ENCODE measurements at places on chromosomes 3 and 15.
A peak's percentile ranks its signal among the peaks of the same experiment; 100 is the strongest.

DNA sequence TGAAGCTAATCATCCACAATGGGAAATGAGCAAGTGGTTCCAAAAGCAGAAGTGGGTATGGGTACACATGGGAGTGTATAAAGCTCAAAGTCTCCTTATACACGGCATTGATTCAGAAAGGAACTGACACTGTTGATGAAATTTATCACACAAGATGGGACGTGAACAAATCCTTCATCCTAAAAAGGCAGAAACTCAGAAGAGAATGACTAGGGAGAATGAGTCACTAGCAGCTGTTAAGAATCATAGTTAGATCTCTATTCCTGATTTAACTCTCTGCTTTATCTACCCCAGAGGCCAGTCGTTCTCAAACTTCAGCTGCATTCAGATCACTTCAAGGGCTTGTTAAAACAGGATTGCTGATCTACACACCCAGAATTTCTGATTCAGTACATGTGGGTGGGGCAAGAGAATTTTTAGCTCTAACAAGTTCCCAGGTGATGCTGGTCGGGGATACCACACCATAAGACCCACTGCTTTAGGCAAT lies 97.7 kb upstream of the PHLDB2 start:
- DNase-seq: no peak

- DNase-seq: no peak
These were observed 49.8 kb upstream of the DCLK3 start for GRCh38 chr3:36814066-36814717.

DNA sequence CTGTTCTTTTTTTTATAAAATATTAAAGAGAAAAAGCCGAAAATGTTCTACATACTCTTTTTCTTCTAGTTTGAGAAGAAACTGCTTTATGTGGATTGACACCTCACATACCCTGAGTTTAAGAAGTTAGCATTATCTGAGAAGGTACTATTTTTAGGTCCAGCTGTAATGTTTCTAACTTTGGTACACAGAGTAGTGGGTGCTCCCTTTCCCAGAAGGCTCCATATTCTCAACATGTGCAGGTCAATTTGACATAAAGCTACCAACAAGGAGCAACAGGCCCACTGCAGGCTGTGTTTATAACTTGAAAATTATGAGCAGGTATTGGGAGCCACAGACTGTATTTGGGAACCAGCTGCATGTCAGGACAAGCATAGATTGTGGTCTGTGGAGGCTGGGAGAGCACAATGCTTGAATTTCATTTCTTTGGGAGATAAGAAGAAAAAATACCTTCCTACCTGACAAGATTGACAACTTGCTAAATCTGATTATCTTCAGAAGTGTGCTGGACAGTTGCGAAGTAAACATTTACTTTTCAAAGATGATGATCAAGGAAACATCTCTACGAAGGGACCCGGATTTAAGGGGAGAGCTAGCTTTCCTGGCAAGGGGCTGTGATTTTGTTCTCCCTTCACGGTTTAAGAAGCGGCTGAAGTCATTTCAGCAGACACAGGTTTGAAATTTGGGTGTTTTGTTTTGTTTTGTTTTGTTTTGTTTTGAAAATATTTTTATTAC lies 57.2 kb downstream of the PPP2R3A start:
- DNase-seq: no peak

- no peak for DNase-seq
These were observed 119.0 kb downstream of the AKAP13 start for GRCh38 chr15:85499371-85499887.

DNA sequence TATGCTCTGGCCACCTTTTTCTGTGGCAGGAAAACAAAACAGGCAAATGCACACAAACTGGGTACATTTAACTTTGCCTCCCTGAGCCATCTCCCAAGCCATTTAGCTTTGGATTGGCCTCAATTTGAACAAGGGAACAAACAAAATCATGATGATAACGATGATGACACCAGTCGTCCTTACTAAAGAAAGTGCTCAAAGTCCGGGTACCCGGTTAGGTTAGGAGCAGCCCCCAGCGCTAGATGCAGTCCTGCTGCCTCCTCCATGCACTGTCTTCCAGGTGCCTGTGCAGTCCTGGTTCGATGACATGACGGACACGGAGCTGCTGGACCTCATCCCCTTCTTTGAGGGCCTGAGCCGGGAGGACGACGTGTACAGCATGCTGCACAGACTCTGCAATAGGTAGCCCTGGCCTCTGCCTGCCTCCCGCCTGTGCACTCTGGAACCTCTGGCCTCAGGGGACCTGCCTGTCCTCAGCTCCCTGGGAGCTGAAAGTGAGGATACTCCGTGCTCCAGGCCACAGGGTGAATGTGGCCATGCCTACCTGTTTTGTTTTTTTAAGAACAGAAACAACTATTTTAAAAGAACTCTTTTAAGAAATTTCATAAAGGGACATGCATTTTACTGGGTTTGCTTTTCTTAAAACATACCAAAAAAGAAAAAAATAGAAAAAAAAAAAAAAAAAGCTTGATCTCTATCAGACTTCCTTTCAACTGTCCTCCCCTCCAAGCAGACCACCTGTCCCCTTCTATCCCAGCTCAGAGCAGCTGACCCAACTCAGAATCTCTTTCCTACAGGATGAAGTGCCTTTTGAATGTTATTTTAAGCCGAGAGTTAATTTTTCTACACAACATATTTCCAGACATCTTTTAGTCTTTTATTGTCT lies 9.9 kb upstream of the VILL start:
- no peak for DNase-seq

DNA sequence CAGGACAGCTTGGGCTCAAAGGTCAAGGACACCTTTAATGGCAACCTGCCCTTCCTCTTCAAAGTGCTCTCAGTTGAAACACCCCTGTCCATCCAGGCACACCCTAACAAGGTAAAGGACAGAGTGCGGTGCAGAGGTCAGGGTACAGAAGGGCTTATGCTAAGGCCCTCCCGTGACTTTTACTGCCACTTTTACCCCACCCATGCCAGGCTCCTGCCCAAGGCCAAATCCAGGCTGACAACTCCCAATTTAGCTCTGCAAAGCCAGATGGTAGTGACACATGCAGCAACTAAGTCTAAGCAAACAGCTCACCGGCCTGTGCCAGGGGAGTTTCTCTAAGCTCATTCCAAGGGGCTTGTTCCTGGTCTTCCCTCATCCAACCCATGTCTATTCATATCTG lies 1.6 kb downstream of the MPI start:
- no peak for DNase-seq

GRCh38 chr3:129596194-129597086 lies 10.0 kb downstream of the PLXND1 start:
- no peak for DNase-seq

DNA sequence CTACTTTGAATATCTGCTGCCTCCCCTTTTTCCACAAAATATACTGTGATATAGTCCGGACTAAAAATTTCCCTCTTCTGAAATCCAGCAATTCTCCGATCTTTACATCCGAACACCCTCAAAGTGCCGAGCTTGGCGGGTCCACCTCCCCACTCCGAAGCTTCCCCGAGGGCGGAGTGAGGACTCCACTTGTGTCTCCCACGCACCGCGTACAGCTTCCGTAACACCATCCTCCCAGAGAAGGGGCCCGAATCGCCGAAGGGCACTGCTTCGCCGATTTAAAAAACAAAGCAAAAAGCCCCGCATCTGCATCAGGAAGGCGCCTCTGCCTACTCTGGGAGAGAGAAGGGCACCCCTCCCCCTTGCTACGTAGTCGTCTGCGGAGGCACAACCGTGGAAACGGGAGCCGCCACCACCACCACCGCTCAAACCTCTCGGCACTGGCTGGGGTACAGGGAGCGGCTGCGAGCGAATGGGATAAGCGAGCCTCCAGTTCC lies 551 bp downstream of the NCBP2 start:
- DNase-seq: peak; percentile 53

DNA sequence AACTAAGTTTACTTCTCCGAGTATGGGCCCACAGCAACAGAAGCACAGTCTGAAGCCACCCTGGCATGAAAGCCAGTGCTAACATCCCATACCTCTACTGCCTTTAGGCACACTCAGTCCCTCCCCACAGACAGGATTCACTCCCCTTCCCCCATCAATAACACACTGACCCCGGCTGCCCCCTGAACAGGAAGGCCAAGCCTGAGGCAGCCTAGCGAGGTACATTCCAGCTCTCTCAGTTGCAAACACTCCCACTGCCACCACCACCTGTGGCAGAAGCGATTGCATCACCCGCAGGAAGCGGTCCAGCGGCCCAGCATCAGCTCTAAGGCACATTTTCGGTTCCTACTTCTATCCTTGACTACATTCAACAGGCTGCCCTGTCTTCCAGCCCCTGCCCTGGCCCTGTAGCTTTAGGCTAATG lies 7.0 kb upstream of the BMF start:
- peak; percentile 40 for DNase-seq

DNA sequence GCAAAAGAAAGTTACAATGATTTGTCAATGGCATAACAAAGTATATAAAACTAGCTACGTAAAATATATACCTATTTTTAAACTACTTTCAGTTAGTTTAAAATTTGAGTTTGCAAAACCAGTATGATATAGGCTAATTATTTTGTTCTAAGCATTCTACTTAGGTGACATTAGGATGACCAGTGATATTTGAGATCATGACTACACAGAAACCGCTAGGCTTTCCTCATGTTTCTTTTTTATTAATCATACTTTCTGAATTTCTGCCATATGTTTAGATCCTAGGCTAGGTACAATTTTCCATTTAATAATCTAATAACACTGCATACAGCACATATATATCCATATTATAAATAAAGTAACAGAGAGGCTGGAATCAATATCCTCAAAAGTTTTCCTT lies 52.4 kb upstream of the XRN1 start:
- DNase-seq: no peak

GRCh38 chr3:18786650-18787323 lies 361.5 kb upstream of the KCNH8 start:
- DNase-seq: no peak

GRCh38 chr3:65303431-65303830 lies 615.6 kb upstream of the ADAMTS9 start:
- DNase-seq: no peak

- no peak for DNase-seq
These were observed 18.5 kb downstream of the DENND4A start for GRCh38 chr15:65773386-65774111.

- DNase-seq: no peak
These were observed 864.9 kb downstream of the FHIT start for GRCh38 chr3:60386306-60386705.

Data from stimulated activated CD4-positive, alpha-beta T cell treated with anti-CD3 and anti-CD28 coated beads, Interleukin-12 subunit alpha, Interleukin-12 subunit beta, amount 100 ng/mL, for 48 hours (primary cell).